CD4-positive, alpha-beta T cell (primary cell): ENCODE measurements at places on chromosomes 7 and 10.

- no peak overlapping the region for H3K27ac ChIP-seq
- H3K27me3 ChIP-seq, result no peaks in the 10 kb centered on the region
- H3K4me3 ChIP-seq, result no peak overlapping the region
- DNase-seq, result peak; percentile 44
- H3K36me3 ChIP-seq, result peaks cover 68% of the 10 kb centered on the region
- peaks cover 9% of the 10 kb centered on the region for H3K4me1 ChIP-seq
Measured at GRCh38 chr7:44565097-44565794, 8.5 kb downstream of the DDX56 start.

DNA sequence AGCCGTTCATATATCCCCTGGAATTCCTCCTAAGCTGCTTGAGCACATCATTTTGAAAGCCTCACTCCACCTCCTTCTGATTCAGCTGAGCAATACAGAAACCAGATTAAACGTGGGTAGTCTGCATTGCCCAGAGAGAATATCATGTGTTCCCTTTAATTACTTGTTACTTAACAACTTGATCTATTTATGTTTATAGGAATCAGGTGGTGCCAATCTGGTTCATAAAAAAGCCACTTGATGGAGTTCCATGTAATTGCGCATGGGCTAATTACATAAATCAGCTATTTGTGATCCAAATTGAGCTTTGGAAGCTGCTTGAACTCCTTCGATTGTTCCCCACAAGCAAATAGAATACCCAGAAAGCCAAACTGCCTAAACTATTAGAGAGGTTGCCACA, 114.7 kb upstream of the ADCY1 start:
- H3K4me3 ChIP-seq, result no peak overlapping the region
- H3K27me3 ChIP-seq, result peaks cover 4% of the 10 kb centered on the region
- no peaks in the 10 kb centered on the region for H3K4me1 ChIP-seq
- no peaks in the 10 kb centered on the region for H3K36me3 ChIP-seq
- no peak overlapping the region for H3K27ac ChIP-seq

DNA sequence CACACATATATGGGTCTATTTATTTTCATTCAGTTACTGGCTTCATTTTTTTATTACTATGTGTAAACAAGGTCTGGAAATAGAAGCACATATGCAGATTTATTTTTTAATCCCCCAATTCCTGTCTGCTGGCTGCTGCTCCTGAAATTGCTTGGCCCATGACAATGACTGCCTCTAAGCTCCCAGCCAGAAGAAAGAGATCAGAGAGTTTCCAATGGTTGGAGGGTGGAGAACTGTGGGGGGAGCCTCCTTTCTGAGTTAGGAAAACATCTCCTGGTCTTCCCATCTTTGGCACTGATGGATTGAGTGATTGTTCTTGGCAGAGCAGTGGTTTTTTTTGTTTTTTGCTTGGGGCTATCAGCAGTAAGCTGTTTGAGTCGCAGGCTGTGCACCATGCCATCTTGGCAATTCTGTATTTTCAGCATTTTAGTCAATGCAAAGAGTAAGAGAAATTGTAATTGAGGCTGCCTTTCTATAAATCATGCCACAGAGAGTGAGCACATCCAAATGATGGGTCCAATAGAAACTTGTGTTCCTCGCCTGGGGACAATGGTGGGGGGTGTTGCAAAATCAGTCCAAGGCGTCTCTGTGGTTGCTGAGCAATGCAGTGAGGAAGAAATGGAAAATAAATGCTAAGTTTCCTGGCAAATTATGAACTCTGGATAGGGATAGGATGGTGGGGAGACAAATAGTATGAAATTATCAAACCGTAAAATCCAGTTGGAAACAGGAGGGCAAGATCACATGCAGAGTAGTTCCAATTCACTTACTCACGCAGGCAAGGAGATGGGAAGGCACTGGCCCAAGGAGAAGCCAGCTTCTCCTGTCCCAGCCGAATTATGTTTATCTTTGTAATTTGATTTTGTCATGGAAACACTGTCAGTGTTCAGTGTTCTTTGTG, 382.4 kb downstream of the SORCS3 start:
- no peaks in the 10 kb centered on the region for H3K36me3 ChIP-seq
- H3K4me3 ChIP-seq, result no peak overlapping the region
- H3K27me3 ChIP-seq, result no peaks in the 10 kb centered on the region
- no peak for DNase-seq

- no peak overlapping the region for H3K27ac ChIP-seq
- no peaks in the 10 kb centered on the region for H3K4me1 ChIP-seq
- H3K36me3 ChIP-seq, result no peaks in the 10 kb centered on the region
- peak overlapping the region; percentile 35 for H3K4me3 ChIP-seq
- H3K27me3 ChIP-seq, result no peaks in the 10 kb centered on the region
Measured at GRCh38 chr7:142645777-142646176, 103.5 kb upstream of the PRSS1 start.

GRCh38 chr10:132443605-132443982, 46.6 kb downstream of the PWWP2B start:
- no peaks in the 10 kb centered on the region for H3K27me3 ChIP-seq

DNA sequence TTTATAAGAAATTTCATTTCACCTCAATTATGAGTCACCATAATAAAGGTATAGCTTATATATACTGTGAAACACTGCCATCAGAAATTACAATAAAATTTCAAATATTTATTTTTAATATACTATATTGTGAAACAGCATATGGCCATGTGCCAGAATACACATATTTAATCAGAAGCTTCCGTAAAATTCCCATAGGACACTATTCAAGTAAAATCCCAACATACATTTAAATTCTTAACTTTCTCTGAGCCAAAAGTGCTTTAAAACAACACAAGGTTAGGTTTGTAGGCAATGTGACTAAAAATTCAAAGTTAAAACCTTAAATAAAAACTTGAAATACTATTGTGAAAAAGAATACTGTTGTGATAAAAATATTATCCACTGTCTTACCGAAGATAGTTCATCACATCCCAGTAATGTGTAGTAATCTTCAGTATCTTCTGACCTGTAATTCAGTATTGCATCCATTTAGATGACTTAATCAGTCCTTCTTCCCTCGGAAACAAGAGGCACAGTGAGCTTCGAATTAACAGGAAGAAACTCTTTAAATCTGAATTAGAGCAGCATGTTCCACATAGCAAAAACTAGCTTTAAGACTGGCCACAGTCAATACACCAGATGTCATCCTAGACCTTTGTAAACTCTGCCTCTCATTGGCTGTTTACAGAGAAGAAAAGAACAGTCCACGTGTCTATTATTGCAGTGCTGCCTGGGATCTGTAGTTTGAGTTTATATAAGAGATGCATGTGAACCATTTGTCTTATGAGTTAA, at the start of gene DNAJC12:
Gene DNAJC12, minus strand, starts transcription at position 648 of the 774 bp plus-strand sequence. Its CDS starts 177 bp downstream, at position 471.
- no peaks in the 10 kb centered on the region for H3K27me3 ChIP-seq
- no peak within 1 kb of the TSS for H3K27ac ChIP-seq
- H3K36me3 ChIP-seq, result no peaks in the 10 kb centered on the region
- no peaks in the 10 kb centered on the region for H3K4me1 ChIP-seq
- no peak for DNase-seq

GRCh38 chr7:87567052-87567451, 33.6 kb downstream of the ABCB1 start:
- no peak overlapping the region for H3K27ac ChIP-seq
- DNase-seq, result no peak
- no peaks in the 10 kb centered on the region for H3K27me3 ChIP-seq
- H3K4me1 ChIP-seq, result no peaks in the 10 kb centered on the region
- no peak overlapping the region for H3K4me3 ChIP-seq

- peaks cover 51% of the 10 kb centered on the region for H3K27me3 ChIP-seq
- no peak within 1 kb of the TSS for H3K27ac ChIP-seq
- H3K36me3 ChIP-seq, result no peaks in the 10 kb centered on the region
- no peak within 1 kb of the TSS for H3K4me3 ChIP-seq
- peaks cover 14% of the 10 kb centered on the region for H3K4me1 ChIP-seq
- DNase-seq, result no peak
Measured at GRCh38 chr10:69801434-69802315, at the start of gene COL13A1. COL13A1 (plus strand) TSS chr10:69801906; CDS start chr10:69802424, 518 bp downstream.

DNA sequence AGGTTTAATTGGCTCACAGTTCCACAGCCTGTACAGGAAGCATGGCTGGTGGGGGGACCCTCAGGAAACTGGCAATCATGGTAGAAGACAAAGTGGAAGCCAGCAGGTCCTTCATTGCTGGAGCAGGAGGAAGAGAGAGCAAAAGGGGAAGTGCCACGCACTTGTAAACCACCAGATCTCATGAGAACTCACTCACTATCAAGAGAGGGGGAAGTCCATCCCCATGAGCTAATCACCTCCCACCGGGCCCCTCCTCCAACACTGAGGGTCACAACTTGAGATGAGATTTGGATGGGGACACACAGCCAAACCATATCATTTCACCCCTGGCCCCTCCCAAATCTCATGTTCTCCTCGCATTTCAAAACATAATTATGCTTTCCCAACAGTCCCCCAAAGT, 171.9 kb upstream of the CACNA2D1 start:
- H3K27me3 ChIP-seq, result no peaks in the 10 kb centered on the region
- no peak overlapping the region for H3K27ac ChIP-seq
- H3K4me3 ChIP-seq, result no peak overlapping the region
- H3K36me3 ChIP-seq, result no peaks in the 10 kb centered on the region
- no peak for DNase-seq
- H3K4me1 ChIP-seq, result no peaks in the 10 kb centered on the region

- DNase-seq, result no peak
- H3K36me3 ChIP-seq, result no peaks in the 10 kb centered on the region
- no peak overlapping the region for H3K27ac ChIP-seq
- H3K4me3 ChIP-seq, result no peak overlapping the region
Measured at GRCh38 chr10:117215079-117215478, 17.8 kb downstream of the KCNK18 start.

GRCh38 chr7:139744768-139745677, 32.8 kb downstream of the HIPK2 start:
- H3K27ac ChIP-seq, result no peak overlapping the region
- H3K4me1 ChIP-seq, result peaks cover 39% of the 10 kb centered on the region
- H3K27me3 ChIP-seq, result no peaks in the 10 kb centered on the region
- no peak for DNase-seq

DNA sequence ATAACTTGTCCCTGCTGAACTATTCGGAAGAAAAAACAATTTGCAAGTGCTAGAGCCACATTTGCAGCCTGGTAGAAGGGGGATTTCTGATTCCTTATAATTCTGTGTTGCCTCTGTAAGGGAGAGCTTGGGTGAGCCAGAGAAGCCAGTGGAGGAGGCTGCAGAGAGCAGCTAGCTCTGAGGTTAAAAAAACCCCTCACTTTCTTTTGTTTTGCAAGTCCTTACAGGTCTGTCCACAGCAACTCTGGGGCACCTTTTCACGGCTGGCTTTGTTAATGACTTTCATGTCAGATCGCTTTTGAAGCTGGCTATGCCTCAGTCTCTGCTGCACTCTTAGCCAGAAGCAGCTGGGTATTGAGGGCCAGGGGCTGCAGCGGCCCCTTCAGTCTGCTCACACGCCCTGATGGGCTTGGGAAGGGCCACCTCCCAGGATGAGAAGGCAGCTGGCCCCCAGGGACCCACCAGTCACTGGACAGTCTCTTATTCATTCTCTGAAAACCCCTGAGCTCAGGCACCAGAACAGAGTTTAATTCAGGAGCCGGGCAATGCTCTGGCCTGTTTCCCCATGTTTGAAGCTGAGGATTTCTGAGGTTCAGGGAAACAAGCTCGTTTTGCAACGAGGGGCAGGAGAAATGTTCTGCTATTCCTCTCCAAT, 30.9 kb downstream of the TRIM8 start:
- peaks cover 59% of the 10 kb centered on the region for H3K4me1 ChIP-seq
- peak overlapping the region; percentile 66 for H3K27ac ChIP-seq
- H3K36me3 ChIP-seq, result no peaks in the 10 kb centered on the region
- no peaks in the 10 kb centered on the region for H3K27me3 ChIP-seq

DNA sequence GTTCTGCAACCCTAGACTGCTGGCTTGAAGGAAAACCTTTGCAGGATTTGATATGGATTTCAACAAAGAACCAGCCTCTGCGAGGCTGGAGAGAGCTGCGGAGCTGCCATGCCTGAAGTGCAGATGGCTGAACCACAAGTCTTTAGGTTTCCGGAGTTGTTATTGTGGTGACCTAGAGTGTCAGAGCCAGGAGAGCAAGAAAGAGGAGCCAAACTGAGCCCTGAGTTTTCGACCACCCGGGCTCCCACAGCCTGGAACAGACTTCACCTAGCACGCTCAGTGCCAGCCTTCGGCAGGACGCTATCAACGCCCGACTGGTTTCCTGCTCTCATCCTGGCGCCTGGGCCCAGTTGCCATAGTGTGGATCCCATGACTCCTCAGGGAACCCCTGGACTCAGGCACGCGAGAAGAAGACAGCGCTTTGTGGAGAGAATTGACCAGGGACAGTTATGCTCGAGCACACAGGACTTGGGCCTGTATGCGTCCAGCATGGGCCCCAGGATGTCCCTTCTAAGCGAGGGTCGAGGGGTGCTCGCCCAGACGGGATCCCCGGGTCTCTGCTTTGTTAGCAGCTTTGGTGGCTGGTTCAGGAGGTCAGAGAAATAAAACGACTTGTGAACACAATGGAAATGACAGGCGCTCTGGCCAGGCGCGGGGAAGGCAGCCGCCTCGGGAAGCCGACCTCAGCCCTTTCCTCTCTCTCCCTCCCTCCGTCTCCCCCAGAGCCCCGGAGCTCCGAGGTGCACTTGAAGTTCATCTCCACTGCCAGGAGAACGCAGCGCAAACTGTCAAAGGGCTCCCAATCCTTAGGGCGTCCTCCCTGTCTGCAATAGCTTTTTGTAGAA, 1.8 kb upstream of the GAD2 start:
- peaks cover 29% of the 10 kb centered on the region for H3K4me1 ChIP-seq
- peak overlapping the region; percentile 5 for H3K4me3 ChIP-seq
- no peaks in the 10 kb centered on the region for H3K36me3 ChIP-seq
- no peak for DNase-seq

GRCh38 chr10:75926763-75927162, 495.3 kb downstream of the LRMDA start:
- H3K4me3 ChIP-seq, result no peak overlapping the region
- no peak for DNase-seq
- H3K27ac ChIP-seq, result no peak overlapping the region
- no peaks in the 10 kb centered on the region for H3K4me1 ChIP-seq

DNA sequence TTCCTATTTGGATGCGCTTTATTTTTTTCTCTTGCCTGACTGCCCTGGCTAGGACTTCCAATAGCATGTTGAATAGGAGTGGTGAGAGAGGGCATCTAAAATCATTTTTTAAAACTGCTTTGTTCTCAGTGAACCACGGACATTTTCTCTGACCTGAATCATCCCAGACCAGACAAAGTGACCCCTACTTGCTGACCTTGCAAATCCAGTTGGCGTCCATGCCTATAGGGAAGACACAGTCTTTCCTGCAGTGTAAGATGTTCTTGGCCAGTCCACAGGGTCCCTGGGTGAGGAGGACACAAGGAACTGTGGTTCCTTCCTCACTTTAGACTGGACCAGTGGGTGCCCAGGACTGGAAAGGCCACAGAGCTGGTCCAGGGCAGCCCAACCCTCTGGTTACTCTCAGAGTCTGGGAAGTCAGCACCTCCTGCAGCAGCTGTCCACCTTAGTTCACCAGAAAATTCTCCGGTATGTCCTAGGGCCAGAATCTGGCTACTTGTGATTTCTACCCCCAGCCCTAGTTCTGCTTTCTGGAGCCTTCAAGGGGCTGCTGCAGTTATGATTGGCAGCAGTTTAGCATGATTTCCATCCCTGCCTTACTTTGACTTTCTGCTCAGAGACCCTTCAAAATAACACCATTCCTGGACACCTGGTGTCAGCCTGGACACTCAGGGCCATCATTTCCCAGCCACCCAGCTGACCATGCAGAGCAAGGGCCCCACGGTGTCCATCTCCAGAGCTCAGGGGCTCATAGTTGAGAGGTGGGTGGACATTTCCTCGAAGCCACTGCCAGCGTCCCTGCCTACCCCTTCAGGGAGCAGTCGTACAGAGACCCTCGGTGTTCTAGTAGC, 19.3 kb downstream of the VIPR2 start:
- H3K4me1 ChIP-seq, result no peaks in the 10 kb centered on the region
- no peaks in the 10 kb centered on the region for H3K36me3 ChIP-seq
- no peaks in the 10 kb centered on the region for H3K27me3 ChIP-seq
- DNase-seq, result no peak
- H3K4me3 ChIP-seq, result no peak overlapping the region

GRCh38 chr7:132672200-132672990, 96.1 kb upstream of the PLXNA4 start:
- DNase-seq, result no peak
- H3K27me3 ChIP-seq, result no peaks in the 10 kb centered on the region
- H3K36me3 ChIP-seq, result no peaks in the 10 kb centered on the region
- H3K27ac ChIP-seq, result no peak overlapping the region
- no peaks in the 10 kb centered on the region for H3K4me1 ChIP-seq
